Tibial artery (tissue), 4 donors: ENCODE measurements at places on chromosomes 12 and 14.

DNA sequence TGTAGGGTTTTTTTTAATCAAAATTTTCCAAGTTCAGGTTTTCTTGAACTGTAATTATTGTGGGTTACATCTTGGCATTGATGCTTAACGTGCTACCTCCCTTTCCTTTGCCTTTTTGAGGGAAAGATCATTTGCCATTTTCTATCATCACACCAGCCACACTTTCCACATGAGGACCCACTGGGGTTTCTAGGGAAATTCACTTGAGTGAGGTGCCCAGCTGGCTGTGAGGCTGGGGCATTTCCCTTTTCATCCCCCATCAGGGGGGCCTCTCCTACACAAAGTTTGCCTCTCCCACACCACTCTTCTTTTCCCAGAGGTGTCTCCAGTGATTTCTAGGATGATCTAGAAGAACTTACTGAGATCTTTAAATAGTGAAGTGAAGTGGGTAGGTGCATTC, 335.7 kb downstream of the BMP4 start:
- no peak for DNase-seq

GRCh38 chr12:12599750-12600643, 11.7 kb upstream of the CREBL2 start:
- DNase-seq: no peak

DNA sequence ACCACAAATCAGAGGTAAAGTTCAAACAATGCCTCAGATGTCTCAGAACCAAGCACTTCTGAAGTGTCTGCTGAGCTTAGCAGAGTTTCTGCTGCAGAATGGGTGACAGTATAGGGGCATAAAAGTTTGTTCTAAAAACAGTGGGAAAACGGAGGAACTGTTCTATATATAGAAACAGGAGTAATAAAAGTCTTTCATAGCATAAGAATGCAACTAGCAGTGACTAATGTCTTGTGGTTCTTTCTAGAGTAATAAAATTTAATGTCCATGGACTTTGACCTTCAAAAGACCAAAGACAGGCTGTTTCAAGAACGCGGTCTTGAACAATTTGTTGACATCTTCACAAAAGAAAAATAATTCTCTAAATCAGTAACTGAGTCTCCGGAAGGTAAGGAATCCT, 107.5 kb upstream of the FAR2 start:
- DNase-seq: no peak

DNA sequence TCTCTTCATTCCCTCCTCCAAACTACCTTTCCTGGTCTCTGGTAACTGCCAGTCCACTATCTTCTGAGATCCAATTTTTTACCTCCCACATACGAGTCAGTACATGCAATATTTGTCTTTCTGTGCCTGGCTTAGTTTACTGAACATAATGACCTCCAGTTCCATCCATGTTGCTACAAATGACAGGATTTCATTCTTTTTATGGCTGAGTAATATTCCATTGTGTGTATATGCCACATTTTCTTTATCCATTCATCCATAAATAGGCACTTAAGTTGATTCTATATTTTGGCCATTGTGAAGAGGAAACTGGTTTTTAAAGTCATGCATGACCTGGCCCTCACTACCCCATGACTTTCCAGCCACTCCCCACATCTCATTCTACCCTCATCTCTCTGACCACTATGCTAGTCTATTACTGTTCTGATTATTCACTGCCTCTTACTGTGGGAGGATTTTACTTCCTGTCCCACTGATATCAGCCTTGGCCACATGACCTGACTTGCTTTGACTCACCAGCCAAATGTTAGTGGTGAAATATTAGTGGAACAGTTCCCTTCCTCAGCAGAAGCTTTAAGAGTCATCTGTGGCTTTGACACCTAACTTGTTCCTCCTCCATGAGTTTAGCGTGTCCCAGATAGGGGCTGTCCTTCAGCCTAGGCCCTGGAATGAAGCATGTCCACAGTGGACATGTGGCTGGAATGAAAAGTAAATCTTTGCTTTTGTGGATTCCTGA, 52.2 kb downstream of the GOLGA5 start:
- DNase-seq: no peak
